HFFc6 (cell line): ENCODE measurements at places on chromosomes 11 and 22.

GRCh38 chr11:36326524-36327419 is 30.7 kb downstream of the PRR5L start:
- no peak for DNase-seq

GRCh38 chr22:31846161-31847115 is 92.6 kb downstream of the DEPDC5 start:
- DNase-seq: peak; percentile 29

GRCh38 chr22:28894334-28894733 is 11.0 kb downstream of the ZNRF3 start:
- no peak for DNase-seq

DNA sequence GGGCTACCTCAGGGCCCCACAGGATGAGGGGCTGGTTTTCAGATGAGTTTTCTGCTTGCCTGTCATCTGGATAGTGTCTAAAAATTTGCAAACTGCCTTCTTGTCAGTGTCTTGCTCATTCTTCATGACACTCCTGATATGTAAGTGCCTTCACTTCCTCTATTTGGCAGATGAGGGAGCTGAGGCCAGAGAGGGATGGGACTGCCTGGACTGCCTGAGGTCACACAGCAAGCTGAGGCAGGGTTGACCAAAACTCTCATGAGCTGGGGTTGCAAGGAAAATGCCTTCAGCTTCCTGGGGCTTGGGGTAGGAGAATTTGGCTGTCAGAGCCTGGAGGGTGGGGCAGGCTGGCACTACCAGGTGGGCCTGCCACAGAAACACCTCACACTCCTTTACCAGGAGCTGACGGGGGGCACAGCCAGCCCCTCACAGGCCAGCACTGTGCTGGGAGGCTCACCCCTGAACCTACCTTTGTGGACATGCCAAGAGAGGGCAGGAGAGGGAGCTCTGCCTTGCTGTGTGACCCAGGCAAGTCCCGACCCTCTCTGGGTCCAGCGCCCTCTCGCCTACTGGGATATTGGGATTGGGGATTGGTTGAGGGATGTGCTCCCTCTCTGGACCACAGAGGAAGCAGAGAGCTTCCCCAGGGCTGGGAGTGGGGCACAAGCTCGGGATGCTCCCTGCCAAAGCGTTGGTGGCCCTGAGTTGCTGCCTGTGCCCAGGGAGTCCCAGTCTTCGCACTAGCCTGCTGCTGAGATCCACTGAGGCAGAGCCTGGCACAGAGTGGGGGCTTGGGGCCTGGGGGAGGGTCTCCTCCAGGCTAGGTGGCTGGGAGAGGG is 1.9 kb upstream of the P2RY6 start:
- DNase-seq: no peak

DNA sequence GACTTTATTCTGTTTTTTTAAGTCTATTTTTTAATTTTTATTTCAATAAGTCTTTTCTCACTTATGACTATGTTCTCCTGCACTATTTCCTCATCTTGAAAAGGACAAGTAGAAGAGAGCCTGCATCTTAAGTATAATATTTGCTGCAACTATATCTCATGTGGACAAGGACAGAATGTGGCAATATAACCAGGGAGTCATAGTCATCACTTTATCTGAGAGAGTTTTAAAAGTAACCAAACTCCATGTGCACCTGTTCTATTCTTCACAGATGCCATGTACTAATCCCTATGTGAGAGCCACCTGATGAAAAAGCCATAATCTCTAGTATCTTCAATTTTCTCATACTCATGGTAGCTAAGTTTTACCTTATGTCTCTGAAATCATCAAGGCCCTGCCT is 104.2 kb upstream of the SOX6 start:
- no peak for DNase-seq

- DNase-seq: no peak
Measured at GRCh38 chr22:45895436-45896152, 81.4 kb downstream of the WNT7B start.

GRCh38 chr22:45180146-45180679 is 16.5 kb downstream of the NUP50 start:
- no peak for DNase-seq

DNA sequence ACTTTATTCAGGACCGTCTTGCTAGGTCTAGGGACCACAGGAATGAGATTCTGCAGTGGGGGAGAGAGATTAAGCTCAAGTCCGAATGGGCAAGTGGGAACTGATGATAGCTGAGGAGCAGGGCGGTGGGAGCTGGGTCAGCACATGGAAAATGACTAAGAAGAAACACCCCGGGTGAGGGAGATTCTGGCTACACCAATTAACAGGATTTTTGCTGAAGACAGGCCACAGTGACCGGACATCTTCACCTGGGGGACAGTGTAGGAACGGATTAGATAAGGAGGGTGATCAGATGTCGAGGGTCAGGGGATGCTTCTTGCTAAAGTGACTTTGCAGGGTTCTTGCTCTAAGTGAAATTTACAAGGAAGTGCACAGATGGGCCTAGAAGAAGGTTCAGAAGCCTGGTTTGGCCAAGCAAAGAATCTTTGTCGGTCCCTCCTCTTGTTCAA is 8.5 kb upstream of the DGCR8 start:
- DNase-seq: no peak

DNA sequence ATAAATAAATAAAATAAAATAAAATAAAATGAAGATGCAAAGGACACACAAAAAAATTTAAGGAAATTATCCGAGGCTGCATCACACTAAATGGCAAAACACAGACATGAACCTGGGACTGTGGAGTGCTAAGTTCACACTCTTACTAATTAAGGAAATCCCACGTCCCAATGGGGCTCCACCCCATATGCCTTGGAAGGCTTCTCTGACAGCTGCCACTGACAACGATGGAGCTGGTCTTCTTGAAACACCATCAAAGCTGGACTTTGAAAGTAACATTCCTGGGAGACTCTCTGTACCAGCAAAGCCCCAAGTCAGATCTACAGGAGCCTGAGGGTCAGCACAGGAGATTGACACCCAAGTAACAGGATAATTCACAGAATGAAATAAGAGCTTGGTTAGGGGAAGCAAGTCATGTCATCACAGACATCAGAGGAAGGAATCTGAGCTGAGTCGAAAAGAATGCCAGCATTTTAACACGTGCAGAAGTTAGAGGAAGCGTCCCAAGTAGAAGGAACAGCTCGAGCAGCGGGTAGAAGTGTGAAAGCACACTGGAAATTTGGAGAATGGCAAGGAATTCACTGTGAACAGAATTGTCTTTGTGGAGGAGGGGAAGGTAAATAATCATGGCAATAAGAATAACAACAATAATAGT is 13.8 kb downstream of the TPST2 start:
- no peak for DNase-seq

DNA sequence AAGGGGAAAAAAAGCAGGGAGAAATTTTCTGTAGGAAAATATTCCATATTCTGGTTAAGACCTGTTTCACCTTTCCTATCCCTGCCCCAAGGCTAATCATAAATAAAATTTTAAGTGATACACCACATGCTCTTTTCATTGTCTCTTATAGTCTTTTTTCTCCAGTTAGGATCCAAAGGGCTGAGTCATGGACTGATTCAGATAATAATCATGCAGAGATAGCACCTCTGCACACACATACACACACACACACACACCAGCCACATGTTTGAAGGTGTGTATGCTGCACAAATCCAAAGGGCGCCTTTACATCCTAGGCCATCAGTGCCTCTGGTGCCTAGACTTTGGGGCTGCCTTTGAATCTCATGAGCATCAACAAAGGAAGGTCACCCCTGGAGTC is 35.5 kb upstream of the CWF19L2 start:
- peak; percentile 49 for DNase-seq

DNA sequence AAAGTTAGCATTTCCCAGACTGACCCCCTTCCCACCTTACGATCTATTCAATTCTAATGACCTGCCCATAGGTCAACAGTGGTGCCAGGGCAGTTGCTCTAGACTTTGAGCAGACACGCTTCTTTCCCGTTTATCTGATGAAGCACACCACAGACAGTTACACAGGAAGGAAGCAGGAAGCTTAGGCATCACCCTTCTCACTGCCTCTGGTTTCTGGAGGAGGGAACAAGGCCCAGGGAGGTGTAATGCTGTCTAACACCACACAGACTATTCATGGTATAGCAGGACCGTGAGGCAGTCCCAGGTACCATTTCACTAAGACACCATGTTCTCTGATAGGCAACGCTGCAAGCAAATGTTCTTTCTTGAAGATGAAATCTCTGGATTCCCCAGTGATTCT is 279.4 kb downstream of the NTM start:
- no peak for DNase-seq

DNA sequence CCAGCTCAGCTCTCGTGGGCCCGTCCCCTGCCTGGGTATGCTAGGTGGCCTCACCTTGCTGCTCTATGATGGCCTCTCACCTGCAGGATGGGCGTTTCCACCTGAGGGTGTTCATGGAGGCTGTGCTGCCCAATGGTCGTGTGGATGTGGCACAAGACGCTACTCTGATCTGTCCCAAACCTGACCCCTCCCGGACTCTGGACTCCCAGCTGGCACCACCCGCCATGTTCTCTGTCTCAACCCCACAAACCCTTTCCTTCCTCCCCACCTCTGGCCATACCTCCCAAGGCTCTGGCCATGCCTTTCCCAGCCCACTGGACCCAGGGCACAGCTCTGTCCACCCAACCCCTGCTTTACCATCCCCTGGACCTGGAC is 2.1 kb downstream of the ZP1 start:
- no peak for DNase-seq

DNA sequence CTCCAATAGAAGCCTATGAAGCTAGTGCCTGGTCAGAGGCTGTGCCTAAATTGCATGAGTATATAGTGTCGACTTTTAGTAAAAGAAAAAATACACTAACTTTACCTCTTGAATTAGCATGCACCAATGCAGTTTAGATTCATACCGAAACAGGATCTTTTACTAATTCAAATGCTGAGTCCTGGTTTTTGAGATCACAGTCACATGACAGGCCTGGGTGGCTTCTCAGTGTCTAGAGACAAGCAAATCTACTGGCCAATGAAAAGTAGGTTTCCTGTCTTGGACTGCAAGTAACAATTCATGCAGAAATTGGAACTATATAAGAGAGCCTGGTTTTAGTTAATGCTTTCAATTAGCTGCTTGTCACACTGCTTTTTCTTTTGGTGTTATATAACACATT is 7.2 kb downstream of the ARHGEF12 start:
- no peak for DNase-seq

- DNase-seq: no peak
Measured at GRCh38 chr11:67502328-67502979, 2.7 kb downstream of the PITPNM1 start.

GRCh38 chr11:34464591-34465051 is 25.9 kb downstream of the CAT start:
- no peak for DNase-seq

- no peak for DNase-seq
Measured at GRCh38 chr11:776561-777287, 563 bp downstream of the GATD1 start.

DNA sequence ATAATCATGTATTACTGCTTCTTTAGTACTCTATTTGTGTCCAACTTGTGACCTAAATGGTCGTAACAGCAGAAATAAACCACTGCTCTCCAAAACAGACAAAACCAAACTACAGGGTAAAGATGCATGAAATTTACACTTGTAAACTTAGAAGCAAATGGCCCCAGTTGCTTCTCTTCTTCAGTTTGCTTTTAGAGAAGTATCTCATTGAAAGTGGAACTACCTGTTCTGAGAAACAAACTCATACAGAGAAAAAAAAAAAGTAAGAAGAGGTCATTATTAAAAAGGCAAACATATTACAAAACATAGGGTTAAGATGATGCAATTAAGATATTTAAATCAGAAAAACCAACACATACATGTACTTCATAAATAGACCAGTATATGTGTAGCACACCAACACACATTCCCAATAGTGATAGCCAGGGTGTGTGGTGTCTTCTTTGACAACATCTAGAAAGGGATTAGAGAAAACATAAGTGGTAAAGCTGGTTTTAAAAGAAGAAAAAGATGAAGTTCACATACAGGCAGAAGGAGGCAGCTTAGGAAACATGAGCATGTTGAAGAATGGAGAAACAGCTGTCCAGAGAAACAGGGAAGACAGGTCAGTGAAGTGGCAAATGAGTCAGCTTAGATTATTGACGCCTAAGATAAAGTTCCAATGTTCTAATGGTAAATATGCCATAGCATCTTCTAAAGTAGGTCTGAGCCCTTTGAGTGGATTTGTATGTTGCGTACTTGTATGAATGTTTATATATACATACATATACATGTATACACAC is 844.7 kb upstream of the CCDC90B start:
- DNase-seq: no peak

GRCh38 chr11:64658265-64658664 is 64.7 kb downstream of the NRXN2 start:
- no peak for DNase-seq

DNA sequence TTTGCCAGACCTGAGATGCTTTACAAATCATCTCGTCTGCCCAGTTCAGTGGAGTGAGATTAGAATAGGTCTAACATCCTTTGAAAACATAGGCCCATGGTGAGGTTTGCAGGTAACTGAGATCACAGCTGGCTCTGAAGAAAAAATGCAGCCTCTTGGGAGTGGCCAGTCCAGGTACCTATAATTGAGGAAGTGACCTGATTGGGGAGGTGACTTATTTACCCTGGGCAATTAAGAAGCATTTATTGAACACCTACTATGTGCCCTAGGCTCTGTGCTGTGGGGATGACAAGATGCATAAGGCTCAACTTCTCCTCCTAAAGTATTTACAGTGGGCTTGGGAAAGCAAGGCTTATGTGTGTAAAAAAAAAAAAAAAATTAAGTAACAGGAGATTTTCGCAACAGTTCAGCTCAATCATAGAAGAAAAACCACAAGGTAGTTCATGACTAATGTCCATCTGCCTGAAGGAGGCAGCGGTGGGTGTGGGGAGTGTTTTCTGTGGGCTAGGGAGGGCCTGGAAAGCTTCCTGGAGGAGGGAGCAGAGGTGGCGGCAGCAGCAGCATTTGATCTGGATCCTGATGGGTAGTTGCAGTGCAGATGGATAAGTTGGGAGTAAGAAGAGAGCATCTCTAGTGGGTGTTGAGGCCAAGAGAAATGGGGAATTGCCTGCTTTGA is 16.1 kb downstream of the MICAL2 start:
- DNase-seq: peak; percentile 81

GRCh38 chr11:17371614-17372013 is 16.8 kb downstream of the KCNJ11 start:
- DNase-seq: peak; percentile 37

DNA sequence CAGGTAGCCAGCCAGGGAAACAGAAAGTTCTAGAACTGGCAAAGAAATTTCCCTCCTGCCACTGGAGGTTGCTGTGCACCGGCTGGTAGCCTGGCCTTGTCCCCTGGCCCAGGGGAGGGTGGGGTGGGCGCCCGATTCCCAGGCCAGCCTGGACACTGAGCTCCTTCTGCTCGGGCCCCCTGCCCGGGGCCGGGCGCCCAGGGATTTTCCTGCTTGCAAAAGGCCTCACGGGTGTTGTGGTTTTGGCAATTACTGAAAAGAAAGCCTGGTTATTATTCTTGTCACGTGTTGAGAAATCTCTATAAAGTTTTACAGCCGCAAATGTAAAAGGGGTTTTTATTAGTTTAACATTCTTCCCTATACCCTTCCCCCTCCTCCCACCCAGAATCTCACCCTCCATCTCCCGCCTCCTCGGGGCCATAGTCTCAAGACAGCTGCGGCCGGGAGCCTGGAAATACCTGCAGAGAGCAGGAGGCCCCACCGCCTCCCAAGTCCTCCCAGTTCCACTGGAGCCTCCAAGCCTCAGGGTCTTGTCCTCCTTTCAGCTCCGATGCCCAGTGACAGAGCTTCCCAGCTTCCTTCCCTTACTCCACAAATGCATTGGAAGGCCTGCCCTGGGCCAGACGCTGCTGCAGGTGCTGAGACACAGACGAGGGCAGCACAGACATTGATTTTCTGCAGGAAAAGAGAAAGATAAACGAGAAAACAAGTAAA is 1515.6 kb downstream of the TBC1D22A start:
- DNase-seq: no peak
